ENCODE measurements at places on chromosomes 3 and 15. TPM values are rescaled to one million over a fixed set of nuclear protein-coding genes. Genes with fewer than 3 reads are reported as not detected.

GOLGA6L2 gene
- not detected for total RNA-seq

MYH15 gene
- total RNA-seq = 0.08 TPM

ROPN1 gene
- total RNA-seq = not detected

GPR62 gene
- total RNA-seq = not detected

All from A549 treated with Hydrocortisone at 1 μM for 4 hours (cell line).